ENCODE measurements at places on chromosomes 5 and 9.
A peak's percentile ranks its signal among the peaks of the same experiment; 100 is the strongest.

DNA sequence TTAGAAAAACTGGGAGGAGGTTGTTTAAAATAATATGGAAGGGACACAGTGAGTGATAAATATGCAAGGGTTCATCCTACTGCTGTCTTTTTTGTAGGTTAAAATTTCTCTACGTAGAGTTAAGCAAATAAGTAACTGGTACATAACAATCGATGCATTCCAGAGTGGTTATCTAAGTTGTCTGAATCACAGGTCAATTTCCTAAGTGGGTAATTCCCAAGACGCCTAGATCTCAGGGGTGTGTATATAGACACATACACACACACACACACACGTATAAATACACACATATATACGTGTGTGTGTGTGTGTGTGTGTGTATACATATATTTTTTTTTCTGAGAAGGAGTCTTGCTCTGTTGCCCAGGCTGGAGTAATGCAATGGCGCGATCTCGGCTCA lies 22.3 kb downstream of the CAAP1 start:
- DNase-seq: no peak

DNA sequence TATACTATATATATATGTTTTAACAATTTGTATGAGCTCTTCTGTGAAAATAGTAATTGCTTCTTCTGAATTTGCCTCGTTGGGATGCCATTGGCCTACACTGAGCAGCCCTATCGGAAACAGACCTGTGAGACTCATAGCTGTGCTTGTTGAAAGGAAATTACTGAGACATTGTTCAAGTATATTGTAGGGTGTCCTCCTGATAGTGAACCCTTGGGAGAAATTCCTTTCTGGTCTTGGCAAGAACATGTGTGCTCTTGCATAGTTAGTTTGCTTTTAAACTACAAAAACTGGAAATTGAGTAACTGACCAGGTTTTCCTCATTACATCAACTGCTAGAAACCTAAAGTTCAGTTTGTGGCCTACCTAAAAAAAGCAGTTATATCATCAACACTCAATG lies 160.9 kb downstream of the LURAP1L start:
- no peak for DNase-seq

- DNase-seq: no peak
These were observed 77.7 kb downstream of the ANKH start for GRCh38 chr5:14793851-14794250.

DNA sequence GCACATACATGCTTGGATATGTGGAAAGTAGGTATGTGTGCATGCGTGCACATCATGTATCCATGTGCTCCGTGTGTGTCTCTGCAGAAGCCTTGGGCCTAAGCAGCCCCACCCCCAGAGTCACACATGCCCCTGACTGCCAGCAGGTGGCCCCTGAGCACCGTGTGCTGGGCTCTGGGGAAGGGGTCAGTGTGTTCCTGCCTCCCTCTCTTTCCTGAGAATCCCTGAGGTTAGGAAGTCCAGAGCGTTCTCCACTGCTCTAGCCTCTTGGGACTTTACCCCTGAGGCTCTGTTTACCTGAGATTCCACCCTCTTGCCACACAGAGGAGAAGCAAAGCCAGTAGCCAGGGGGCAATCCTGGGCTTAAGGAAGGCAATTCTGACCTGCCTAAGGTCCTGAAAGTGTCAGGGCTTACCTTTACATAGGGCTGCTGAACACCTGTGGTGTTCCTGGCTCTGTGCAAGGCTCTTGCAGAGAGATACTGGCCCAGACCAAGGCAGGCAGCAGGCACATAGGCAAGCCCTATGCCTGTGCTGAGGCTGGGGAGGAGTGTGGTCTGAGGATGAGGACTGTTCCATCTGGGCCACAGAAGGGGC lies 207.3 kb downstream of the TMEM38B start:
- DNase-seq: peak; percentile 20
